ENCODE measurements at places on chromosomes 1 and 21. TPM values are rescaled to one million over a fixed set of nuclear protein-coding genes. Genes with fewer than 3 reads are reported as not detected.

ADORA1 gene
- total RNA-seq = not detected

CYP4X1 gene
- not detected for total RNA-seq

CTSE gene
- not detected for total RNA-seq

- DNase-seq = peak; percentile 75
Measured at GRCh38 chr1:43414634-43415223, 25.0 kb downstream of the SZT2 start.

DNA sequence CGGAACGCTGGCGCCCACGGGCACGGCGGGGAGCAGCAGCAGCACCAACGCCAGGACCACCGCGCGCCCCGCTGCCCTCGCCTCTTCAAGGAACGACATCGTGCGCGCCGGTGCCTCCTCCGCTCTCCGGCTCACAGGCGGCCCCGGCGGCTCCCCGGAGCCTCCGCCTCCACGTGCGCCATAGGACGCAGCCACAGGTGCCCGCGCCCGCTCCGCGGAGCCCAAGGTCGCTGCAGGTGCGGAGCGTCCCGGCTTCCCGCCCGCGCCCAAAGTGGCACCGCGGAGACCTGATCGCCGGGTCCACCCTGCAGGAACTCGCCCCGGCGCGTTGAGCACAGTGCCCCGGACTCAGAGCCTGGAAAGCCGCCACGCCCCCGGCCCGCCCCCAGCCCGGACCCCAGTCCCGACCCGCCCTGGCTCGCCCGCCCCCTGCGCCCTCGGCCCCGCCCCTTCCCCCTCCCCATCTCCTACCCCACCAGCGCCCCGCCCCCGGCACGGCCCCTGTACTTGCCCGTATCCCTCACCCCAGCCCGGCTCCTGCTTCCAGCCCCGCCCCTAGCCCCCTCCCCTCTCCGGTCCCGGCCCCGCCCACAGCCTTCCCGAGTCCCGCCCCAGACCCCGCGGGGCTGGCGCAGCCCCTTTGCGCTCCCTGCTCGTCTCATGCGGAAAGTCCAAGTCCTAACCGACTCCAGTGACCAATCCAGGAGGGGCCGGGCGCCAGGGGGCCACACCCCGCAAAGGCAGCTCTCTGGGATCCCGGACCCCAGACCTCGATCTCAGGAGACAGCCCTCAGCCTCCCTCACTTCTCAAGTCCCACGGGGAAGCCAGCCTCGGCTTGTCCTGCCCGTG is at the start of gene MEGF6:
MEGF6 (minus strand) TSS at position 339 of the 850 bp plus-strand sequence; CDS start at position 99, 240 bp downstream.
- DNase-seq = peak; percentile 49

- DNase-seq = no peak
Measured at GRCh38 chr1:48466594-48466993, 5.4 kb downstream of the SPATA6 start.

DNA sequence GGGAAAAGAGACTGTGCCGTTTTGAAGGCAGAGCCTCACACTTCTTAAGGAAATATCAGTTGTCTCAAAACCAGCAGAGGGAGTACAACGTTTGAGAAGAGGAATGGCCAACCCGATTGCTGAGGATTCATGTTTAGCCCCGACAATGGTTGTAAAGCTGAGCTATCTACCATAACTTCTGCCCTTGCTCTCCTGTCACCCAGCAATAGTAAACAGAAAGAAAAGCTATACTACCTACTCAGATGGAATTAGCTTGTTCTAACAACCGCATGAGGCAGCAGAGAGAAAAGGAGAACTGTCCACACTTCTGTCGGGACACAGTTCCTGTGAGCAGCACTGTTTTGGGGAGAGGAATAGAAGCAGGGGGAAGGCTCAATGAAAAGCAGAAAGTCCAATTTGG is 91.2 kb downstream of the SLC45A1 start:
- no peak for DNase-seq

- no peak for DNase-seq
Measured at GRCh38 chr1:155499953-155500639, 62.5 kb downstream of the ASH1L start.

DNA sequence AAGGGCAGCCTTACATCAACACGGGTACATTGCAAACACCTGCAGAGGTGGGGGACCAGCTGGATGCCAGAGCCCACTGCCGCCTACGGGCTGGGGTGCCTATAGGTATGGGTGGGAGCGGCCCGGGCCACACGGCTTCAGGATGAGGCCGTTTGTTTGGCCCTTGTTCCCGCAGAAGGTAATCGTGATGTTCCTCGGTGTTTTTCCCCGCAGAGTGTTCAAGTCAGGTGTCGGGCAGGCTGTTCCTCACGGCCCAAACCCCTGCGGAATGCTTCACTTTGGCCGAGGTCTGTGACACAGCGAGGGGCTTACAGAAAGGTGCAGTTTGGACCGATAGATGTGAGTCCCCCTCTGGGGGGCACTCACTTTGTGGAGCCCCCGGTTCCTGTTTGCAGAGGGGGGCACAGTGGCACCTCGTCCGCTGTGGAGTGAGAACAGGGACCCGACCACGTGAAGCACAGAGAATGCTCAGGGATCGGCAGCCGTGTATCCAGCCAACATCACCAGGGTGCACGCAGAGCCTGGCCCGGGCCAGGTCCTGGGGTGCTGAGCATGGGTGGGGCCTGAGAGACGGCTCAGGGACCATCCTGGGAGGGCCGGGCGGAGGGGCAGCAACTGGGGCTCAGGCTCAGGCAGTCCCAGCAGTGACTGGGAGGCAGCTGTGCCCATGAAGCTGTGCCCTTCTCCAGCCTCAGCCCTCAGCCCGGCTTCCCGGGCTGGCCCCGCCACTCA is 453 bp upstream of the TTLL10 start:
- no peak for DNase-seq

All from activated CD8-positive, alpha-beta T cell treated with anti-CD3 and anti-CD28 coated beads, Interleukin-2, amount 10 ng/mL, durations not matched to agents 7 days and 5 days (primary cell).